ENCODE measurements at places on chromosomes 11 and 22. TPM values are rescaled to one million over a fixed set of nuclear protein-coding genes. Genes with fewer than 3 reads are reported as not detected.

Gene ROBO3
- total RNA-seq, result 29.7 TPM

DNA sequence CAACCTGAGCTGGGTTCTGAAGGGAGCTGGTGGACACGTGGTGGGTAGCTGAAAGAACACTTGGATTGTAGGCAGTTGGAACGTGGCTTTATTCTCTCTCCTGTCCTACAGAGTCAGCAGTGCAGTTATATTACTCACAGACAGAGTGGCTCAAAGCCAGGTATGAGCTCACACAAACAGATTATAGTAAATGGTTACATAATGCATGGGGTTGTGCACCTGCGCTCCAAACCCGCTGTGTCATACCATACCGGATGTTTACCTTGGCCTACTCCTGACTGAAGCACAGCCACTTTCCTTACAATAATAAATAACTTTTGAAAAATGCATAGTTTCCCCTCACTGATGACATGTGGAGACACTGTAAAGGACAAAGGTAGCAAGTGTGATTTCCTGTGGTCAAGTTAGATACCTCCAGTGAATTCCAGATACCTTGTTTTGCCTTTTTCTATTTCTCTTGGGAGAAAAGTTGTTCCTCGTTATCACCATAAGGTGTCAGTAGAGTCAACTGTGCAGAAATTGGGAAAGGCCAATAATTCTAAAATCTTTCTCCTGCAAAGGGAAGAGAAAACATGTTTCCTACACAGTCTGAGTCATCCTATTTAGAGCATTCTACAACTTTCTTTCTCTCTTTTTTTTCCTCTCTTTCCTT, 13.5 kb downstream of the MS4A6A start:
- DNase-seq, result no peak

DNA sequence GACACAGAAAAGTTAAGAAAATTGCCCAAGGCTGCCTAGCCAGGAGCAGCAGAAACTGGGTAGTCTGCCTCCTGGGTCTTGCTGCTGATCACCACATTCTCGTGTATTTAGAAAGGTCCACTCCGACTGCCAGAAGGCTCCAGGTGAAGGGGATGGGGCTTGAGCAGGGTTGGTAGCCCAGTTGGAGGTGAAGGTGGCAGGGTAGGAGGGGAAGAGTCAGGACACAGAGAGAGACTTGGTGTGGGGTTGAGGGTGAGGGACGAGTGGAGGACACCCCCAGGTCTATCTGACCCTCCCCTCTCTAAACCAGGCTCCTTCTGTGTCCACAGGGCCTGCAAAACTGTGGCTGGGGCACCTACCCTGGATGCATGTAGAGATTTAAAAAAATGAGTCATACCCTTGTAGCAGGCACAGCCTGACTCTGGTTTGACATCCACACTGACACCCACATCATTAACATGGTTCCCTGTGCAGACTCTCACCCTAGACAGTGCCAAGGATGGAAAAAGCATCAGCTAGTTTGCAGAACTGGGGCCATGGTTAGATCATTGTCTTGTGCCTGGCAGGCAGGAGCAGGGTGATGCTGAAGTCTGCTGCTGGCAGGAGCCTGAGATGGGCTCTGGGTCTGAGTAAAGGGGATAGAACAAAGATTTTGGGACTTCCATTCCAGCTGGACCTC, 273.2 kb downstream of the TENM4 start:
- no peak for DNase-seq

- peak; percentile 38 for DNase-seq
Observed at GRCh38 chr11:113397212-113397611, 9.6 kb downstream of the ANKK1 start.

DNA sequence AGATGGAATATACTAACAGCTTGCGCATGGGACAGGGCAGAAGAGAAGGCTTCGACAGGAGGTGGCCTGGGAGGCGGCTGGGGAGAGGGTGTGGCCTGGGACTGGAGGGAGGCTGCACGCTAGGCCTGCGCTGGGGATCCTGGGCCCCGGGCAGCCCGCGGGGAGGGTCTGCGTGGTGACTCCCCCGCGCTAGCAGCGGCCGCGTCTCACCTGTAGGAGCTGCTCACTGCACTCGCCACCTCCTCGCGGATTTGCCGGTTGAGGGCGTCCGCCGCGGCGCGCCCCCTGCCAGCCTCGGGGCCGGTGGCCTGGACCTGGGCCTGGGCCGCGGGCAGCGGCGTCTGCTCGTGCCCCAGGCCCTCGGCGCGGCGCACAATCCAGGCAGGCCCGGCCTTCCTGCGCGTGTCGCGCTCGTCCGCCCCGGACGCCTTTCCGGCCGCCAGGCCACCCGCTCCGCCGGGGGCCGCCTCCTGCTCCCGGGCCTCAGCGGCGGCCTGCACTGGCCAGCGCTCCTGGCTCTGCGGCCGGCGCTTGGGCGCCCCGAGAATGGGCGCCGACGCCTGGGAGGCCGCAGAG, 1.5 kb downstream of the MAP6 start:
- no peak for DNase-seq

Gene C11orf42
- total RNA-seq, result not detected

GRCh38 chr11:70247710-70248072, 22.8 kb upstream of the PPFIA1 start:
- no peak for DNase-seq

DNA sequence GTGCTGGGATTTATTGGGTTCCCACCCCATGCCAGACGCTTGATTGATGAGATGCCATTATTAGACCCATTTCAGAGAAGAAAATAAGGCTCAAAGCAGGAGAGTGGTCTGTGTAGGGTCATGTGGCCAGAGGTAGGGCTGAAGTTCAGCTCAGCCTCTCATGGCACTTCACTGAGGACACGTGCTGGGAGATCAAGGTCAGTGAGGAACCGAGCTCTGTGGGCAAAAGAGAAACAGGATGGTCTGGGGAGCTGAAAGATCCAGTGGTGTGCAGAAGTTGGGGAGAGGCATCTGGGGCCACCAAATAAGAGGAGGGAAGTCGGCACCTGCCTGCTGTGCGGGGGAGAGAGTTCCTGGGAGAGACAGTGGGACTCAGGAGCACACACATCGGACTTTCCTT, 19.6 kb downstream of the RHOD start:
- DNase-seq, result no peak

DNA sequence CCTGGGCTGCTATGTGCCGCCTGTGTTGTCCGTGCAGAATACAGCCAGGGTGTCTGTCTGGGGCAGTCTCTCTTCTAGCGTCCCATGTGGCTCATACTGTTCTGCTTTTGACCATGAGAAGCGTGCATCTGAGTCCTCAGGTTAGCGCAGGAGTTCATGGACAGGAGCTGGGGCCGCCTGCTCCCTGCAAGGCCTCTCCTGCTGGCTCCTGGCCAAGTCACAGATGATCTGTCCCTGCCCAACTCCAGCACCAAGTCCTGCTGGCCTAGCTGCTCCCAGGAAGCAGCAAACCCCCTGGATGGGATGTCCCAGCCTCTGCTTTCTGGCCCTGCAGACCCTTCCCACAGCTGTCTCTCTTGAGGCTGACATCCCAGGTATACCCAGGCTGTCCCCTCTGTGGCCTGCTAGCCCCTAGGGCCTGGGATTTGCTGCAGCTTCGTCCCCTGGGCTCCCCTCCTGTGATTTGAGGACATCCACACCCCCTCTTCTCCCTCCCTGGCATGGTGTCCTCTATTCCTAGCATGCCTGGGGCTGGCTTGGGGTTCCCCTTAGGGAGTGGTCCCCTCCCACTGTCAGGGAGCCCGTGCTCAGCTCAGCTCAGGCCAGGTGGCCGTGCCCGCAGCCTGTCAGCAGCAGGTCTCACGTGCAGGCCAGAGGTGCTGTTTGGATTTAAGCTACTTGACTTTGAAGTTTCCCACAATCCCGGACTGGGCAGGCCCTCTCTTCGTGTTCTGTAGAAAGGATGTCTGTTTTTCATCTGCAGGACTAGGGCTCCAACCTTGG, 17.8 kb downstream of the PRR5 start:
- DNase-seq, result no peak

Gene ACR
- total RNA-seq, result 0.51 TPM

GRCh38 chr11:75262436-75262835, 21.9 kb downstream of the TPBGL start:
- peak; percentile 12 for DNase-seq

DNA sequence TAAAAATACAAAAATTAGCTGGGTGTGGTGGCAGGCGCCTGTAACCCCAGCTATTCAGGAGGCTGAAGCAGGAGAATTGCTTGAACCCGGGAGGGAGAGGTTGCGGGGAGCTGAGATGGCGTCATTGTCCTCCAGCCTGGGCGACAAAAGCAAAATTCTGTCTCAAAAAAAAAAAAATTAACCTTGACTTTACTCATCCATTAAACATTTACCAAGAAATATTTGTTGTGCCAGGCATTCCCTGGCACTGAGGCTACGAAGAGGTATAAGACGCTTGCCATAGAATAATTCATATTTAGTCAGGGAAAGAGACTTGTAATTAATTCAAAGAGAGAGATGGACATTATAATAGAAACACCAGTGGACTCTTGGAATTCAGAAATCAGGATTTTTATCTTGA, 13.2 kb upstream of the PAFAH1B2 start:
- no peak for DNase-seq

Gene KDELR3
- 2.8 TPM for total RNA-seq

DNA sequence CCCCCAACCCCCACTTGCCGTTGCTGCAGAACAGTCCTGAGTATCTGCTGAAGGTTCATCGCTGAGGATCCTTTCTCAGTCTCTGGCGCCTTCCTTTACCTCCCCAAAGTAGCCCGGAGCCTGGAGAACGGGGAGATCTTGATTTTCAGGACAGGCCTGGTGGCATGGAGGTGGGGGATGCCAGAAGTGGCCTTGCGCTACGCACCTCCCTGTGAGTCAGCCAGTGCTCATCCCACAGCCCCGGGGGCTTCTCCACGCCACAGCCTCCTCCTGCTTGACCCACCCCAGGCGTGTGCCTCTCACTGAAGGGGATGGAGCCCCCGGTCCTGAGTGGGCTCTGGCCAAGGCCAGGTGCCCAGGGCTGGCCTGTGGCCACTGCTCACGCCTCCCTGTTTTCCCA, 339.6 kb downstream of the TBC1D22A start:
- DNase-seq, result no peak

Gene KCNJ1
- 1.4 TPM for total RNA-seq

Gene ROBO4
- total RNA-seq, result 19.3 TPM

DNA sequence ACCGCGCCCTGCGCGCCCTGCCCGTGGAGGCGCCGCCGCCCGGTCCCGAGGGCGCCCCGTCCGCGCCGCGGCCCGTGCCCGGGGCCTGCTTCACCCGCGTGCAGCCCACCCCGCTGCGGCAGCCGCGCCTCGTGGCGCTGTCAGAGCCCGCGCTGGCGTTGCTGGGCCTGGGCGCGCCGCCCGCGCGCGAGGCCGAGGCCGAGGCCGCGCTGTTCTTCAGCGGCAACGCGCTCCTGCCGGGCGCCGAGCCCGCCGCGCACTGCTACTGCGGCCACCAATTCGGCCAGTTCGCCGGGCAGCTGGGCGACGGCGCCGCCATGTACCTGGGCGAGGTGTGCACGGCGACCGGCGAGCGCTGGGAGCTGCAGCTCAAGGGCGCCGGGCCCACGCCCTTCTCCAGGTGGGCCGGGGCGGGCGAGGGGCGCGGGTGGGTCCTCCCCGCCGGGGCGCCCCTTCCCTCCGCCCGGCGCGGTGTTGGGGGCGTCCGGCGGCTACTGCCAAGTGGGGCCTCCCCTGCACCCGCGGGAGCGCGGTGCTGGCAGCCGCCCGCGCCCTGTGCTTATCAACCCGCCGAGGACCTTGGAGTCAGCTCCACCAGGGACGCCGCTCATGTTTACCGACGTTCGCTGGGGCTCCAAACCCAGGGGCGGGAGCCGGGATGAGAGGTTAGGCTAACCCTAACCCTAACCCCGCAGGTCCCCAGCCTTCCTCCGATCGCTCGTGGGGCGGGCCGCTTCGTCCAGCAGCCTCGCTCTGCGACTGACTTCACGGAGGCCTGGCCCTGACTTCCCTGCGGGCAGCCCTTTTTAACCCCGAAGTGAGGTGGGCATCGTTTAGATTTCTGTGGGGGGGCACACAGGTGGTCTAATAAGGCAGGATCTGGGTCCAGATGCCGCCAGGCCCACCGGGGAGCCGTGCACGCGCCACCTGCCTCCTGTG, 649 bp downstream of the SELENOO start:
- DNase-seq, result no peak

Gene TSGA10IP
- not detected for total RNA-seq

DNA sequence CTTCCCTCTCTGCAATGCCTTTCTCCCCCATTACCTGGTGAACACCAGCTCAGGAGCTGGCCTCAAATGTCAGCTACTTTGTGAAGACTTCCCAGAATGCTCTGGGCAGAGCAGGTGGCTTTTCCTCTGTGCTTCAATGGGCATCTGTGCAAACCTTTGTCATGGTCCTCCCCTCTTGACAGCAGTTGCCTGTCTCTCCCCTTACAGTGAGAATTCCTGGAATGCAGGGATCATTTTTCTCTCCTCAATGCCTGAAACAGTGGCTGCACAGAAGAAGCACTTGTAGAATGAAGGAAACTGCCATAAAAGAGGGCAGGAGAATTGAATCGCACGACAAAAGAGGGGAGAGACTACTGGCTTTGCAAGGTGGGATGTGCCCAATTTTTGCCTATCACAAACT, 92.8 kb upstream of the NARS2 start:
- no peak for DNase-seq

DNA sequence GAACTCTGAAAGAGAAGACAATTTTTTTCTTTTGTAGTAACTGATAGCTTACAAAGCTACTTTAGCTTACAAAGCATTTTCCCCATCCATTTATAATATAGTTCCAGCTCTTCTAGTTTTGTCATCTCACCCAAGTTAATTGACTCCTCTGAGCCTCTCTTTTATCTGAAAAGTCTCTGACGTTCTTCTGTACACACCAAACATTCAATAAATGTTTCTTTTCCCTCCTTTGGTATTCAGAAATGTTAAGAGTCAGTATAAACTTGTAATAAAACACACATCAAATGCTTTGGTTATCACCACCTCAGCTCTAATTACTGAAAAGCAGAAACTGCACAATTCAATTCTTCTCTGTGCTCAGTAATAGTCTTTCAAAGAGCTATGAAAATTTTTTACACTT, 5.9 kb downstream of the CCDC90B start:
- no peak for DNase-seq

GRCh38 chr11:21072558-21072957, 403.2 kb downstream of the NELL1 start:
- no peak for DNase-seq

GRCh38 chr11:102932678-102933077, 22.9 kb downstream of the MMP13 start:
- no peak for DNase-seq

- DNase-seq, result no peak
Observed at GRCh38 chr11:1932681-1933080, 13.2 kb downstream of the TNNT3 start.

Gene P2RX3
- not detected for total RNA-seq

- no peak for DNase-seq
Observed at GRCh38 chr11:120642196-120642894, 130.8 kb downstream of the GRIK4 start.

DNA sequence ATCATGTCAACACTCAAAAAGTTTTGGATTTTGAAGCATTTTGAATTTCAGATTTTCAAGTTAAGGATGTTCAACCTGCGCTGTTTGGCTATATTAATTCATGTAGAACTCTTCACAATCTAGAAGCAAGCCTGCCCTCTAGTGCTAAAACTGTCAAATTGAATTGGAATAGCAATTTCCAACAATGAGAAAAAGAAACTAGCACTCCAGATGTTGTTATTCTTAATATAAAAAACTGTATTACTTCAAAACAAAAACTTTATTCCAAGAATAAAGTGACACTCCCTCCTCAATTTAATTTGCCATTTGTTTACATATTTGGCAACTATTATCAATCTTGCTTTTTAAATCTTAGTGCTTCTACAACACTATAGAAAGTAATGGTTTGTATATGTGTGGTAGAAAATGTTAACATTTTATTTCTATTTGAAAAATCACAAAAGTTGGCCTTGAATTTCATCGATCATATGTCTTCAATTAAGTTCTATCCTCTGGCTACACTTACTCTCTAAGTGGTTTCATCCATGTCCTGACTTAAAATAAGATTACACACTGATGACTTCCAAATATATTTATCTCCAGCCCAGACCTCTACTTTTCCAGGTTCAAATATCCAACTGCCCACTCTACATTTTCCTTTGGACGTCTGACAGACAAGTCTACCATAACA, 36.6 kb downstream of the DCUN1D5 start:
- DNase-seq, result no peak
